ENCODE measurements at places on chromosomes 4 and X.
A peak's percentile ranks its signal among the peaks of the same experiment; 100 is the strongest.

DNA sequence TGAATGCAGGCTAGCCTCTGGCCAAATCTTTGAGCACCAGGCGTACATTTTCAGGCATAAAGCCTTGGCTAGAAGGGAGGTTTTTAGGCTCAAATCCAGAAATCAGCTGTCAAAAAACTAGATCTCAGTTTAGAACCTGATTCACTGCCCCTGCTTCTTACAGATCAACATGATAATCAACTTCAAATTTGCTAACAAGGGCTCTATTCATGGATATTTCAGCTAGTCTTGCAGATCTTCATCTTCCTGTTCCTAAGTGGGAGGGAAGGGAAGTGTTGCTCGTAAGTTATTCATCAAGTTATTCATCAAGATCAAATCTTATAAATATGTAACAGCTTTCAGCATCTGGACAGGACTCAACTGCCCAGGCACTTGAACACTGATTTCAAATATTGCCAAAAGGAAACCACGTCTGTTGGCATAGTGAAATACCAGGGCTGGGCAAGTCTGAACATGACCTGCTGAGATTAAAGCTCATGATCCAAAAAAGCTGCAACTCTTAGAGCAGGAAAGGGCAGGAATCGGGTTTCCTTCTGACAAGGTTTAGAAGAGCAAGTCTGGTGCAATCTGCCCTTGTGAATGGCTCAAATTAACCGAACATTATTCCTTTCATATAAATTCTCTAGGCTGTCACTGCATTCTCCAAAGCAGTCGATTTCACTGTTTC lies 200.3 kb downstream of the PDGFC start:
- DNase-seq, result peak; percentile 81

DNA sequence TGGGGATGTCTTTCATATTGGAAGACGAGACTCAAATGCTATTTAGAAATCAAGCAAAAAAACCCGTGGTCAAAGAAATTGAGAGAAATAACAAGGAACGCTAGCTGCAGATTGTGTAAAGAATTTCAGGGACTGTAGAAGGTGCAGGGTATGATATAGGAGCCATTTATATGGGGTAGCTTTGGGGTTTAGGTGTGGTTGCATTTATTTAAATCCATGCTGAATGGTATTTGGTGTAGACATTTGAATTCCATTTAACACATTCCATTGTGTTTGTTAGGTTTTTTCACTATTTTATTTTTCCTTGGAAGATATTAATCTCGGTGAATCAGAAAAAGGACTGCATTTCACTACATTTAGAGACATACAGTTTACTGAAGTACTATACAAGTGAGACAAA lies 341.0 kb upstream of the GALNTL6 start:
- DNase-seq, result no peak

DNA sequence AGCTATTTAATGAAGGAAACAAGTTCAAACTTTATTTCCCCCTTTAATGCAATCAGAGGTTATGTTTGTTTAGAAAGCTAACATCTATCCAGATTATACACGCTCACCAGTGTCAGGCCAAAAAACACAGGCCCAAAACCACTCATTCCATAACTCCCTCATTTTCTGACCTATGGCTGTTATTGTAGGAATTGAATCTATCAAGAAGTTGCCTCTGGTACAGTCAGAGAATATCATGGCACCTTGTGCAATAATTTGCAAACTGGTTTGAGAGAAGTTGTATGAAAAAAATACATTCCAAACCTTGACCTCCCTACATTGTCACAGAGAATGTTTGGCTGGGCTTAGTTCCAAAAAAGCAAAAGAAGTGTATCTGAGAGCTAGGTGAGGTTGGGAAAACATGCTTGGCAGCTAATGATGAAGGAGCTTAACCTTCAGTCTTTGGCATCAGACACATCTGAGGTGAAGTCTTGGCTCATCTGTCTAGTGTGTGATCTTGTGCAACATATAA lies 591.0 kb downstream of the ANKRD50 start:
- DNase-seq, result peak; percentile 78

GRCh38 chrX:115912372-115912897 lies 258.1 kb upstream of the AGTR2 start:
- no peak for DNase-seq

DNA sequence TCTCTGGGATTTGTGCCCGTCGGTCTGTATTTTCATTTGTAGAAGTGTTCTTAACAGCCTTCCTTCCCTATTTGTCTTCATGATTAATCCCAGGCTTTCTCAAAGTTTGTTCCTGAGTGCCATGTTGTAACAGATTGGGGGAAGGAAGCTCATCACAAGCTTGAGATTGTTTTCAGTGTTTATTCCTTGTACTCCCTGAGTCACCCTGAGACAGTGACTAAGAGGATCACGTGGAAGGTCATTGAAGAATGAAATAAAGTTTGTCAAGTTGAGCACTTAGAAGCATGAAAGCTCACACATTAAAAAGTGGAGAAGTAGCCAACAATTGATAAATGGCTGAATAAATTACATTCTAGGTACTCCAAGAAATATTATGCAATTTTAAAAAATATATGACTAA lies 153.5 kb upstream of the FAM241A start:
- DNase-seq, result peak; percentile 20

GRCh38 chrX:21802839-21803238 lies 36.6 kb upstream of the MBTPS2 start:
- DNase-seq, result no peak

GRCh38 chr4:119682099-119682498 lies 53.5 kb upstream of the PDE5A start:
- no peak for DNase-seq

DNA sequence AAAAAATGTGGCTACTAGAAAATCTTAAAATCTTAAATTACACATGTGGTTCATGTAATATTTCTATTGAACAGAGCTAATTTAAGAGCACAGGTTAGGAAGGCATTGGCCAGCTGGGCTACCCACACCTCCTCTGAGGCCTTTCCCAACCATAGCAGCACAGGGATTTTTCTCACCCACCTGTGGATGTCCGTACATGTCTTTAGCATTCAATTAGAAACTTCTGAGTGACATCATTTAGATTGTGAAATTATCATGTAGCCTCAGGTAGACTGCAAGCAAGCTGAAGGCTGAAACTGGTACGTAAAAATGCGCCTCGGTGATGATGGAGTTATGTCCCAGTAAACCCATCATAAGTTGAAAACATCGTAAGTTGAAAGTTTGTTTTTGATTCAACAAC lies 31.2 kb downstream of the SCARB2 start:
- DNase-seq, result no peak

- DNase-seq, result no peak
These were observed 22.4 kb downstream of the STARD8 start for GRCh38 chrX:68669871-68670270.

DNA sequence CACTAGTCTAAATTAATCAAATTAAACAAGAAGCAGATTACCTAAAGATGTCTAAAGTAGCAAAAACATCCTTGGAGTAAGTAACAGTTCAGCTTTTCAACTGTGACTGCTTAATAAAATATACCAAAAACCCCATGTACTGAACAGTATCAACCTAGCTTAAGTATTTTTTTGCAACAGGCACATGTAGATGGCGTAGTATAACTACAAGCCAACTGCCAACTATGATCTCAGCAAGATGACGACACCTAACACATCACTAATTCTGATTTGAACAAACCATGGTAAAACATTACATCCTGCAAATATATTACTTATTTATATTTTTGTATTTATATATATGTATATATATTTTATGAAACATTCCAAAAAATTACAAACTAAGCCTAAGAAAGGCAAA lies 24.5 kb downstream of the DHX15 start:
- DNase-seq, result peak; percentile 41

DNA sequence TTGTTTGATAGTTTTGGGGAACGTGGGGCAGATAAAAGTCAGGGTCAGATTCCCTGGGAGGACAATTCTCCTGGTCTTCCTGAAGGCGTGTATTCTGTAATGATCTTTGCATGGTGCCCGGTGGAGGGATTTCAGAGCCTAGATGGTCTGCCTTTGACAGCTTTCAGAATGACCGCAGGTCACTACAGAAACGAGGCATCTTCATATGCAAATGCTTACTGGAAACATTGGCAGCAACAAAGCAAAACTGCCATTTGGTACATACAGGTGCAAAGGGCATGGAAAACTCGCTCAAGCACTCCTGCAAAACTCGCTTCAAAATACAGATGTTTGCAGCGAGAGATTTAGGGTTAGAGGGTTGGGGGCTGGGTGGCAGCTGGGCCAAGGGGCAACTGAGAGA lies 8.8 kb downstream of the C4orf50 start:
- no peak for DNase-seq

DNA sequence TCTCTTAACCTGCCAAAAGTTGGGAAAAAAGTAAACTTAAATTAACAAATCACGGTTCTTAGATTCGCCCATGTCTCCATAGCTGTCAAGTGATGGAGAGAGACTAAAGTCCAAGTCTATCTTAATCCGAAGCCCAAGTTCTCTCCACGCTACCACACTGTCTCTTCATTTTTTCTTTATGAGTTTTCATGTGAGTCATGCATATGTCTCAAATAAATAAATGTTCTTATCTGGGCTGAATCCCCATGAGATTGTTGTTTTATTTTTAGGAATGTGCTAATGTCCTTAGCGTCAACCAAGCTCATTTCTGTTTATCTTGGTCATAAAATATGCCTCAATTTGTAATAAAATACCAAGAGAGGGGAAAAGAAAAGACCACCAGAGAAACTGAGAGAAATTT lies 169.3 kb downstream of the RCHY1 start:
- DNase-seq, result peak; percentile 54

DNA sequence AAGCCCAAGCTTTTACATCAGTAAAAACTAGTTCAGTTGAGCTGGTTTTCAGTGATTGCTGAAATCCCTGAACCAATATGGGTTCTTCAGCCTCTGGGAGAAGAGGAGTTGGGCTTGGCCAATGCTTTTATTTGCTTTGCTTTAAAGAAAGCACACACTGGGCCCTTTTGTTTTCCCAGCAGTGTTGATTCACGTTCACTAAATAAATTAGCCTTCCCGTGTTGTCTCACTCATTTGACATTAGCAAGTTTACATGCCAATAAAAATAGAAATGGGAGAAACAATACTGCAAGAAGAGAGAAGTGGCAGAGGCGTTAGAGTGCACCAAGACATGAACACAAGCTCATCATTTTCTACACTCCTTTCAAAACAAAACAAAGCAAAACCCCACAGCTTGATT lies 136.2 kb downstream of the SHROOM3 start:
- no peak for DNase-seq

DNA sequence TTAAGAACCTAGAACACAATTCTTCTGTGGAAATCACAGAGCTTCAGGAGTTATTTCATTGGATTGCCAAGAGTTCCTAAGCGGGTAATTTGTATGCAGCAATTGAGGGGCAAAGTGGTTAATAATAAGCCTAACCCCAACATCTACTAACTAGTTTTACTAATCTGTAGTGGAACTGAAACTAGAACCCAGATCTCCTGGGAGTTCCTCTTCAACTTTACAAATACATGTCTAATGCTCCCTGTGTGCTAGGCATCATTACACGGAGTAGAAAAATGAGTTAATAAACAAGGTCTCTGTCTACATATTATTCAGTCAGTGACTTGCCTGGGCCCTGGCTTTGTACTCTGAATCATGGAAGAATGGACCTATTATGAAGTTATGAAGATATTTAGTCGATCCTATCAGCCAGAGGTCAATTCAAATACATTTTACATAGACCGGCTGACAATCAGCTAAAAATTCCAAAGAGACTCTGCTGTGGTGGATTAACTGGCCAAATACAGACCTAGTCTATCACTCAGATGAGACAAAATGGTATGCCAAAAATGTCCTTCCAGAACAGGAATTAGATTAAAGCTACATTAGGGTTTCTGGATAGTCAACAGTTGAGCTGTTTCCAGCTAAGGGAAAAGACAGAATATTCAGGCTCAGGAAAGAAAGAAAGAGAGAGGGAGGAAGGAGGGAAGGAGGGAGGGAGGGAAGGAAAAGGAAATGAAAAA lies 326.0 kb downstream of the FBXW7 start:
- peak; percentile 9 for DNase-seq

DNA sequence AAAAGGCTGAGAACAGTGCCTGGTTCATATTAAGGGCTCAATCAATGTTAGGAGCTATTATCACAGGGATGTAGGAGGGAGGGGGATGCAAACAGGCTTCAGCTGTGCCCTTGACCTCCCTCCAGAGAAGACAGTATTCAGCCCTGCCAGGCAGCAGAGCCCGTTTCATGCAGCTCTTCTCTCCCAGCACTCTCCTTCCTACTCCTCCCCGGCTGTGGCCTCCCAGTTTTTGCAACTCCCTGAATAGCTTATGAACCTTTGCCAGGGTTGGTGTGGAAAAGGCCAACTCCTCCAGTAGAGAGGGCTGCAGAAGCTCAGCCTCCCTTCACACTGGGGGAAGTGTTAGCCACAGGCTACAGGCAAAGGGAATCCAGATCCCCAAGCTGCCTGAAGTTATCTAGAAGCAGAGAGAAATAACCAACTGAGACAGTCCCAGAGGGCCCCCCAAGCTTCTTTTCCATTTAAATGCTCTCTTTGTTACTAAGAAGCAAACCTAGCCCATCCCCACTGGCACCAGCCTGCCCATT lies 31.7 kb upstream of the APLN start:
- DNase-seq, result peak; percentile 9

GRCh38 chr4:141011901-141012315 lies 121.4 kb downstream of the RNF150 start:
- DNase-seq, result no peak

- DNase-seq, result no peak
These were observed 129.2 kb downstream of the FHDC1 start for GRCh38 chr4:153065276-153065675.

GRCh38 chr4:100566396-100566795 lies 48.6 kb upstream of the EMCN start:
- no peak for DNase-seq

DNA sequence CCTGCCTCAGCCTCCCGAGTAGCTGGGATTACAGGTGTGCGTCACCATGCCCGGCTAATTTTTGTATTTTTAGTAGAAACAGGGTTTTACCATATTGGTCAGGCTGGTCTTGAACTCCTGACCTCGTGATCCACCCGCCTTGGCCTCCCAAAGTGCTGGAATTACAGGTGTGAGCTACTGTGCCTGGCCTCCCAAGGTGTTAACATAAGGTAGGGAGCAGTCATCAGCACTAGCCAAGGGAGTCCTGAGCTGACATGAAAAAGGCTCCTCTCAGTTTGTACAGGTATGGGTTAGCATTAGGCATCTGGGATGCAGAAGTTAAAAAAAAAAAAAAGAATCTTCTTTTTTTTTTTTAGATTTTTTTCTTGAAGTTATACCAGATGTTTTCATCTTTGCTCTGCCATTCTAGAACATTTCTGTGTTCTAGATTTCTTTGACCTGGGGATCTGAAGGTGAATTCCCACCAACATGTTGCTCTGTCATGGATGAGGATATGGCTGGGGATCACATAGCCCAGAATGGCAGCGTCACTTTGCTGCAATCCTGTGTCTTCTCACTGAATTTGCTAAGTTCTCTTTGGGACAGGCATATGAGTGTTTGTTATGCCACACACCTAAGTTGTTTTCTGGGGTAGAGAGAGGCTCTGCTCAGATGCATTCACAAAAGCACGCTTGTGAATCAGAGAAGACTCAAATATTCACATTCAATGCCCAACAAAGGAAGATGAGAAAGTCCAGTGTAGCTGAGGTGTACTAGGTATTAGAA lies 24.4 kb upstream of the PLA2G12A start:
- DNase-seq, result no peak

DNA sequence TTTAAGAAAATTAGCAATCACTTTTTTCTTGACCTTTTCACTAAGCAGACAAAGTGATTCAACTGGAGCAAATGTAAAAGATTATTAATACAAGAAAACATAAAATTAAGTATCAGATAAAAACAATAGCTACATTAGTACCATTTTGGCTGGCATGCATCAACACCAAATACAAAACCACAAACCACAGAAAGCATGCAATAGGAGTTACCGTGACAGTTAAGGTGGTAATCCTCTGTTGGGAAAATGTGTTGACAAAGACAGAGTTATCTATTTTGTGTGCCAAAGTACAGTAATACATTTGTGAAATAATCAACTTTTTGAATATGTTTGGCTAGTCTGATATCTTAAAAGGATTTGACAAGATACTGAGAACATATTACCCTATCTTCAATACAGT lies 89.8 kb upstream of the ETNPPL start:
- no peak for DNase-seq
